Stimulated activated CD4-positive, alpha-beta T cell treated with anti-CD3 and anti-CD28 coated beads, Interleukin-12 subunit alpha, Interleukin-12 subunit beta, amount 100 ng/mL, for 4 hours (primary cell): ENCODE measurements at places on chromosomes 12 and 14.

DNA sequence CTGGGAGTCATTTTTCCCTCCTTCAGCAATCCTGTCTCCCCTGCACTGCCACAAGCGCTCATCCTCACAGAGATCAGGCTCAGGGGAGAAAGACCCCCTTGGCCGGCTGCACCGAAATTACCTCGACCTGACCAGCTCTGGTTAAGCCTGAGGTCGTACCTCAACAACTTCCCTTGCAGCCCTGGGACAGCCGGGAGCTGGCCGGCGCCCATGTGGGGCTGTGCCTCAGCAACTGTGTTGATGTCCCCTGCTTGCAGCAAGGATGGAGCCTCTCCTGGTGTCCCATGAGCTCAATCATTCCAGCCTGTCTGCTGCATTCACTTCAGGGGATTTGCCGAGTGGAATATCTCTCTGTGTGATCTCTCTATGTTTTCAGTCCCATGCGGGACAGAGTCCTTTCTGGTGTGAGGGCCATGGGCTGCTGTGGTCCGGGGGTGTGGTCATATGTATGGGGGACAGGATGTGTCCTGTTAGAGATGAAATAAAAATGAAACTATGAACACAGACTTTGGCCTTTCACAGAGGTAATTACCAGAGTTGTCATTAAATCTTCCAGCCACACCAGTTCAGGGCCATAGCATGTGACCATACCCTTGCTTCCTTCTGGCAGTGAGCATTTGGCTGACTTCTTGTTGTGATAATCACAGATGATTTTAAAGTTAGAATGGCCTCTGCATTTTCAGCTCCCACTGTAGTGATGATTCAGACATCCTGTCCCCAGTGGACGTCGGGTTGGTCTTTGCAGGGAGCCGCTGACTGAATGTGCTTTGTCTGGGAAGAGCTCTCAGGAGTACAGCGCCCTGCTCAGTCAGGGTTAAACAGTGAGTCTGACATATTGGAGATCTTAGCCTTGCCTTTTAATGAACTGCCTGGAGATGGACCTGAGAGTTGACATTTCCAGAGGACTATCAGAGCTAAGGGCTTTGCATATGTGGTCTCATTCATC is 405.9 kb downstream of the AACS start:
- DNase-seq: no peak

DNA sequence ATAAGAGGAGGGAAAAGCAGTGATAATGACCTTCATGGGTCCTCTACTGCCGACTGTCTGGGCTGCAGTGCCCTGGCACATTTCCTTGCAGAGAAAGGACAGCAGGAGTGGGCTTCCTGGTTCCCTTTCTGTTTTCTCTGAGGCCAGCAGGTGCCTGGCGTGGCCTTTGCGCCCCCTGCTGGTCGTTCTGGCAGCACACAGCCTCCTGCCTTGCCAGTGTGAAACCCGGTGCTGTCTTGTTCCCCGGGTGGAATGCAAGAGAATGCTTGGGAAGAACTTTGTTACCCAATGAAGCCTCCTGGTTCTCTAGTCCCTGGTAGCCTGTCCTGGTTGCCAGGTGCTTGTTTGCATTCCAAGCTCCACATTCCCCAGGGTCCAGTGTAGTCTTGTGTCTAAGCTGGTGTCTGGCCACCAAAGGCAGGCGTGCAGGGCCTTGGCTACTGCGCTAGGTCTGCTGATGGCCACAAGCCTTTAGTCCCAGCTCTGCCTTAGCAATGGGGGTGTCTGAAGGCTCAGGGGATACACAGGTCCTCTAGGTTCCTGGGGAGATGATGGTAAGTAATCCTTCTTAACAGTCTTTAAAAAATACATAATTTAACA is 1392.4 kb upstream of the TMEM132C start:
- peak; percentile 61 for DNase-seq

GRCh38 chr14:58915646-58916045 is 272.8 kb upstream of the DAAM1 start:
- no peak for DNase-seq

- no peak for DNase-seq
Observed at GRCh38 chr14:35222872-35223466, 69.2 kb upstream of the PSMA6 start.

GRCh38 chr12:112149596-112149995 is 24.2 kb downstream of the TRAFD1 start:
- no peak for DNase-seq

GRCh38 chr12:132380641-132381040 is 51.3 kb upstream of the GALNT9 start:
- DNase-seq: no peak

GRCh38 chr12:127014079-127014478 is 1252.9 kb upstream of the TMEM132C start:
- DNase-seq: no peak

- DNase-seq: no peak
Observed at GRCh38 chr12:5506821-5507231, 74.9 kb downstream of the NTF3 start.

GRCh38 chr12:47965581-47965980 is 2.2 kb downstream of the TMEM106C start:
- DNase-seq: no peak

DNA sequence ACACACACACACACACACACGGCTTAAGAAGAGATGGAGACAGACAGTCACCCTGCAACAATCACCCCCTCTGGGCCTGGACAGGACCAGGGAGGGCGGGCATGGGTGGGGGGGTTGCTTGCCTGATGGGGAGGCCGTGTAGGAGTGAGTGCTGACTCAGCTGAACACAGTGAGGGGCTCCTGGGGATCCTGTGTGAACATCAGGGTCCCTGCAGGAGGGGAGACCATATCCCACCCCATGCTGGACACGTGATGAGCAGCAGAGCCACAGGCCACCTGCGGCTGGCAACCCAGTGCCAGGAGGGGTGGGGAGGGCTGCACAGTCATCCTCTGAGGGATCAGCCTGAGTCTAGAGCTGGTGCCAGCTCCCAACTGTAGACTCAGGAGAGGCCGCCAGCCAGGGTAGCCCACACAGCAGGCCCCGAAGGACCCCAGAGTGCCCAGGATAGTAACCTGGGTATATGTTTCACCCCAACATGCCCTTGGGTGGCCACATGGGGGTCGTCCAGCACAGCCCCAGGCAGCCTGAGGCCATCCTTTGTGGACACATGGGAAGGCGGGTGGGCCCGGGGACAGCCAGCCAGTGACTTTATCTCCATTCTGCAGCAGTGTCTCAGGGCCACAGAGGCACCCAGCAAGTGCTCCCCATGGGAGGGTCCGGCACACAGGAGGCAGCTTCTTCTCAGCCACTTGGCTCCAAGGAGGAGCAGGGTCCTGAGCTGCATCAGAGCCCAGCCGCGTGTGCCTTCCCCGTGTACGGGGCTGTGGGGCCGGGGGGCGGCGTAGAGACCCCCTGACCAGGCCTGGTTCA is 73.7 kb upstream of the SFSWAP start:
- DNase-seq: no peak

DNA sequence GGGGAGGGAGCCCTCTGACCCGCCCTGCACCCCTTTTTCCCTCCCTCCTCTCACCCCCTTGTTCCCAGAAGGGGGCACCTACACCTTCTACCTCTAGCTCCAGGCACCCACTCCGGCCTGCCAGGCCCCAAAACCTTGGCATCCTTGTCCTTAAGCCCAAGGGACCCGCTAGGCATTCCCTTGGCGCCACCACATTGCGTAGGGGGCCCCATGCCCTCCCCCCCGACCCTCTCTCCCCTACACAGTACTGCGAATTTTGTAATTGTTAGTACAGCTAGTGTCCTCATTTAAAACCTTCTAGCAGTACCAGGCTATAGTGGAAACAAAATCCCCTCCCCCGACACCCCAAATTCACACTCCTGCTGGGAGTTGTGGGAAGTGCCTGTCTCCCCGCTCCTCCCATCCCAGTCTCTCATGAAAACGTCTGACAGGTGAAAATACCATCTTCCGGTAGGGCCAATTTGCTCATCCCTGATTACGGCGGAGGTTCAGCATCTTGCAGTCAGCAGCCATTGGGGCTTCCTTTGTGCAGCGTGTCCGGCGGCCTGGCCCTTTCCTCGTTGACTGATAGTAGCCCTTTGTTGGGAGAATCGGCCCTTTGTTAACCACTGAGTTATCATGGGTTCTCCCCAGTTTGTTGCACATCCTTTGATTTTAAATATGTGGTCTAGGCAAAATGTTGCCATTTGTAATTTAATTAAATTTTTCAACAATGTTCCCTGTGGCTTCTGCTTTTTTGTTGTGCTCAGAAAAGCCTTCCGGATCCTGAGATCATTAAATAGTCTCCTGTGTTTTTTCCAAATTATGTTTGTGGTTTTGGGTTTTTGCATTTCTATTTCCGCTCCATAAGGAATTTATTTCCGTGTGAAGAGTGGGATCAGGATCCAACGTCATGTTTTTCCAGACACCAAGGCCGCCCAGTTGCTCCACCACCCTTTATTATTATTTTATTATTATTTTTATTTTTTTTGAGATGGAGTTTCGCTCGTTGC is 7.9 kb upstream of the CEP170B start:
- DNase-seq: no peak

DNA sequence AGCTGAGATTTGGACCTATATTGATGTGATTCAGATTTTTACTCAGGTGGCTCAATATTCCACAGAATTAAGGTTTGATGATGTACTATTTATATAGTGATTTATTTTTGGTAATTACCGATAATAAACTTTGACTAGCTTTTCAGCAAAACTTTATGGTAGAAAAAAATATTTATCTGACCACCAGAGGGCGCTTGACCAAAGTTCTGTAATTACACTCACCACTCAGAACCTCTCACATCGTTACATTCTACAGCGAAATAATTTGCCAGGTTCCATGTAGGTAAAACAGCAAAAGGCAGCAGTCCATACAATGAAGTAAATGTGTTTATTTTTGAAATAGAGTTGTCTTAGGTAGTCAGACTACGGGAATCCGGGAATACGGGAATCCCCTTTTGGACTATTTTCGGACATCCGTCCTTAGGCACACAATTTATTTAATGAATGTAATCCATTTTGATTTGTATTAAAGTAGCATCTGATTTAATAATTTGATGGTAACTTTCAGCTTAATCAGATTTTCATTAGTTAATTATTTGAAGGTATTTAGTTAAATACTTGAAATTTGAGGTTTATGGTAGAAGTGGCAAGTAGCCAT is 143.0 kb upstream of the DDHD1 start:
- no peak for DNase-seq

DNA sequence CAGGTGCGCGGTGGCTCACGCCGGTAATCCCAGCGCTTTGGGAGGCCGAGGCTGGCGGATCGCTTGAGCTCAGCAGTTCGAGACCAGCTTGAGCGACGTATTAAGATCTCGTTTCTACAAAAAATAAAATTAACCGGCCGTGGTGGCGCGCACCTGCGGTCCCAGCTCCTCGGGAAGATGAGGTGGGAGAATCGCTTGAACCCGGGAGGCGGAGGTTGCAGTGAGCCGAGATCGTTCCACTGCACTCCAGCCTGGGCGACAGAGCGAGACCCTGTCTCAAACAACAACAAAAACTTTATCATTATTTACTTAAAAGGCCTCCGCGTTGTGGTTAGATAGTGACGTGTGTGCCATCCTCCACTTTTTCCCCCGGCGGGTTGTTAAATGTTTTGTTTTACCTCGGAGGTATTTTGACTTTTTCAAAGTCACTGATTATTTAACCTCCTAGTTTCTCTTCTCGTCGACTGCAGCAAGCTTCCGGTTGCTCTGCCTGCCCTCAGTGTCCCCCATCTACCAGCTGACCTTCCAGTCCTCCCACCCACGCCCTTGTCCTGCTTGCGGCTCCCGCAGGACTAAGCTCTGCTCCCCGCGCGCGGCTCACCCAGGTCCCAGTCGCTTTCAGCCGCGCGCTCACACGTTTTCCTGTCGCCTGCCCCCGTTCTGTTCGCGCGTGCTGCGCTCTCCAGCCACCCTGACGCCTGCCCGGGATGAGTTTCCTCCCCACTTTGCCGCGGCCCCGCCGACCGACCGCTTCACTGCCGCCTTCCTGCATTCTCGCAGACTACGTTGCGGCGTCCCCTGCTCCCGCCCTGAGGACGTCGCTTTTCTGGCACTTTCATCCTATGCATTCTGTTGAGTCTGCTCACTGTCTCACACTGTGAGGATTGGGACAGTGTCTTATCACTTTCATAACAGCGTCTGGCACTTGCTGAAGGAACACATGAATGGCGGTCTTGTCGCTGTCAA is 1.2 kb upstream of the SCAF11 start:
- DNase-seq: peak; percentile 61

- no peak for DNase-seq
Observed at GRCh38 chr12:53795927-53796326, 44.1 kb upstream of the CISTR start.

DNA sequence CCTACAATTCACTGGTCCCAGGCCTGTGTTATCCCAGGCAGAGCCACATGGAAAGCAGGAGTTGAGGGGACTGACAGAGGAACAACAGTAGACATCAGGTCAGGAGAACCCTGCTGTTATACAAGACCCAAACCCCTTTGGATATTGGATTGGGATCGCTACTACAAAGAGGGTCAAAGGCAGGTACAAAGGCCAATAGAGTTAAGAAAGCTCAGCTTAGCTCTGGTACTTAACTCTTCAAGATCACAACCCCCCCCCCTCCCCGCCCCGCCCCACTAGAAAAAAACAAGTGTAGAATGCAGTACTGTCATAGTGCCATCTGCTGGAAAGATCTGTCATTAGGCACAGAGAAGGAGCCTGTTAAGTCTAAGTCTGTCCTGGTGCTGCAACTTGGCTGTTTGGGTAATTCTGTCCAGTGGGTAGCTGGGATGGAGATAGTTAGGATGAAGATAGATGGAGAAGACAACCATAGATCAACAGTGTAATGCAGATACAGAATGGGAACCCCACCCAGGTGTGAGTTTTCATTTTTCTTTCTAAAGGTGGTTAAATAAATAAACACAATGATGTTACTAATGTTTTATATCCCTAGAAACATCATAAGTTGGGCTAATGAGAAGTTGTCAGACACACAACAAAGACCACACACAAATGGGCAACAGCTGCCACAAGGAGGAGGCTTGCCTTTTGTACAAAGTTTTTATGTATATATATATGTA is 17.2 kb downstream of the REM2 start:
- no peak for DNase-seq

DNA sequence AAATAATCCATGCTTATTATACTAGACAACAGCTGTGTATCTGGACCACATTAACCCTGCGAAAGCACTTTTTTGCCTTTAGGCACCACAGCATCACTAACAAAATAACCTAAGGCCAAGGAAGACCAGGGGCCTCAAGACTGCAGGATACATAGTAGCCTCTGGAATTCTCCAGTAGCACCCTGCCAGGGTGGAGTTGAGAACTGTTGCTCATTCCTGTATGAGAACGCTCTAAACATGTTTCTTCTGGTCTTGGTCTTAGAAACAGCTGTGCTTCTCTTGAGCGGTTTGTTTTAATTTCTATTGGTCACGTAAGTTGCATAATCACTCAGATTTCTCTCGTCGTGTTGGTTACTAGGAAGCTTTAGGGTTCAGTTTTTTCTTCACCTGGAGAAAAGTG is 7.9 kb downstream of the B4GALNT3 start:
- DNase-seq: no peak

- no peak for DNase-seq
Observed at GRCh38 chr12:15495746-15496145, 173.4 kb downstream of the PTPRO start.

DNA sequence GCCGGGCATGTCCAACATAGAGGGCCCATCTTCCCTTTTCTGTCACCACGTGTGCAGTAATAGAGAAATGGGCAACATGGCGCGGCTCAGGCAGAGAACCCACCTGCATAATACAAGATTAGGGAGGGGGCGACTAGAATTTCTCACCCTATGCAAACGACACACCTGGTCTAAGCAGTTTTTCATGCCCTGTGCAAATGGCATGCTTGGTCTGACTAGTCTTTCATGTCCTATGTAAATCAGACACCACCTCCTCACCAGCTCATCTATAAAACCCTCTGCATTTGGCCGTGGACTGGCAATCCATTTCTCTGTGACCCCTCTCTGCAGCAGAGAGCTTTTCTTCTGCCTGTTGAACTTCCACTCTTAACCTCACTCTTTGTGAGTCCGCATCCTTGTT is 180.2 kb upstream of the PZP start:
- no peak for DNase-seq

- no peak for DNase-seq
Observed at GRCh38 chr14:92520102-92521057, 6.8 kb downstream of the RIN3 start.
